Stimulated activated CD4-positive, alpha-beta T cell treated with anti-CD3 and anti-CD28 coated beads, Interleukin-12 subunit alpha, Interleukin-12 subunit beta, amount 100 ng/mL, for 48 hours (primary cell): ENCODE measurements at places on chromosomes 6 and 20.

DNA sequence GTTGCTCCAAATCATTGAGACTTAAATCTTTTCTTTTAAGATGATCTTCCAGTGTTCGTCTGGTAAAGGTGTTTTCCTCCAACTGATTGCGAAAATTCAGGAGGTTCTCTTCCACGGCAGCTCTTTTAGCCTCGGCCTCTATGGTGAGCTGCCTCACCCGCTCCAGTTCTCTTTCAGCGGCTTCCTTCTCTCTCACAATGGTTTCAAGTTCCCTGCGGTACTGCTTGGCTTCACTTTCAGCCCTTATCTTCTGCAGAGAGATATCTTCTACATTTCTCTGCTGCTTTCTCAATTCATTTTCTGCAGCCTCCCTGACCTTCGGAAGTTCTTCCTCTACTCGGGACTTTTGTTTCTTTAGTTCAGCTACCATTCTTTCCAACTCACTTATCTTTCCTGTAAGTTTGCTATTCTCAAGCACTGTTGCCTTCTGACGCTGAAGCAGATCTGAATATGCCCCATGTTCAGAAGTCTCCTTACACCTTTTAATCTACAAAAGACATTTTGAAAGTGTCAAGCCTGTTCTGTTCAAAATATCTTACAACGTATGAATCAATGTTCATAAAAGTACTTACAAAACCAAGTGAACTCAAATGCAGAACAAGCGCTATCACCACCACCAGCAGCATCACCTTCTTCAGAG, 22.3 kb downstream of the DST start:
- DNase-seq = no peak

- DNase-seq = no peak
Measured at GRCh38 chr6:23518294-23518693, 607.7 kb upstream of the NRSN1 start.

DNA sequence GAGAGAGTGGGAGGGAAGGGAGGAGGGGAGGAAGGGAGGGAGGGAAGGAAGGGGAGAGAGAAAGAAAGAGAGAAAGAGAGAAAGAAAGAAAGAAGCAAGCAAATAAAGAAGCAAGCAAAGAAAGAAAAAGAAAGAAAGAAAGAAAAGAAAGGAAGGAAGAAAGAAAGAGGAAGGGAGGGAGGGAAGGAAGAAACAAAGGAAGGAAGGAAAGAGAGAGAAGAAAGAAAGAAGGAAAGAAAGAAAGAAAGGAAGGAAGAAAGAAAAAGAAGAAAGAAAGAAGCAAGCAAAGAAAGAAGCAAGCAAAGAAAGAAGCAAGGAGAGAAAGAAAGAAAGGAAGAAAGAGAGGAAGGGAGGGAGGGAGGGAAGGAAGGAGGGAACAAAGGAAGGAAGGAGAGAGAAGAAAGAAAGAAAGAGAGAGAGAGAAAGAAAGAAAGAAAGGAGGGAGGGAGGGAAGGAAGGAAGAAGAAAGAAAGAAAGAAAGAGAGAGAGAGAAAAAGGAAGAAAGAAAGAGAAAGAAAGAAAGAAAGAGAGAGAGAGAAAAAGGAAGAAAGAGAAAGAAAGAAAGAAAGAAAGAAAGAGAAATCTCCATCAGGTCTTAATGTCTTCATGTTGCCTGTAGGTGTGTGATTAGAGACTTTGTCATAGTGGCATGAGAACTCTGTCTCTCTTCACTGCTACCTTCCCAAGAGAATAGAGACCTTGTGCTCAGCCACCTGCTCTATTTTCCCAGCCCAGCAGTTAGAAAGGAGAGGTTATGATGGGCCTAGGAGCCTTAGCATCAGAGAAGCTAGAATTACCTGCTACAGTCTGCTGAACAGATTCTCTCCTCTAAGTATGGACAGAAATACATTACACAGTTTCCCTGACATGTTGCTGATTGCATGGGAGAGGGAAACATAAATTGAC, 5.0 kb downstream of the SEMG1 start:
- no peak for DNase-seq

DNA sequence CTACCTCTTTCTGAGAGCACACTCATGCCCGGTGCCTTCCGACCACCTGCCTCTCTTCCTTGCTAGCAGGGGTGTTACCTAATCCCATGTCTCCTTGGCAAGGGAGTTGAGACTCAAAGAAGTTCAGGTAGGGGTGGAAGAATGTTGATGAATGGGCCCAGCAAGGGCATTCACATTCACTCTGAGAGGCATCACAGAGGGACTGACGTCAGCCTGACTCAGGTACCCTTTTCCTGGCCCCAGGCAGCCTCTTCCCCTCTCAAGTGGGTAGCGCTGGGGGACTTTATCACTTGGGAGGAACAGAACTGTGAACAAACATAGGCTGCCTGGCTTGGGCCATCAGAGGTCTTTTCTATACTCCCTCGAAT, 35.3 kb downstream of the HM13 start:
- no peak for DNase-seq

DNA sequence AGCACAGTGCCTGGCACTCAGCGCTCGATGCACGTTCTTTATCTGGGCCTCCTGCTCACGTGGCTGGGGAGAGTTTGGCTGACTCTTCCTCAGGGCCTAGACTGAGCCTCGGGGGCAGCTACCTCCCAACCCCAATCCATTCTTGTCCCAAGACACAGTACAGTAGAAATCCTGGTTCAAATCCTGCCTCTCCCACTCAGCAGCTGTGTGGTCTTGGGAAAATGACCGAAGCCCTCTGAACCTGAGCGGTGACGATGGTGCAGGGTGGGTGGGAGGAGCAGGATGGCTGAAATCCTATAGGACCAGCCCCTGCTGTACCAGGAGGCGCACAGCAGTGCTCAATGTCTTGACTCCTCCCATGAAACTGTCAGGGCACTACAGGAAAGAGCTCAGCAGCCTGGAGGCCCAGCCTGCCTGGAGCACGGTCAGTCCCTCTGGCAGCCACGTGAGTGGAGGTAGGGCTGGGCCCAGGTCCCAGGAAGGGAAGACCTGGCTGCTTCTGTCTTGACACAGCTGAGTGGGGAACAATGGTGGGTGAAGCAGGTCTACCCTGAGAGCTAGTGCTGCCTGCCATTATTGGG, 31.5 kb downstream of the PDRG1 start:
- DNase-seq = no peak

DNA sequence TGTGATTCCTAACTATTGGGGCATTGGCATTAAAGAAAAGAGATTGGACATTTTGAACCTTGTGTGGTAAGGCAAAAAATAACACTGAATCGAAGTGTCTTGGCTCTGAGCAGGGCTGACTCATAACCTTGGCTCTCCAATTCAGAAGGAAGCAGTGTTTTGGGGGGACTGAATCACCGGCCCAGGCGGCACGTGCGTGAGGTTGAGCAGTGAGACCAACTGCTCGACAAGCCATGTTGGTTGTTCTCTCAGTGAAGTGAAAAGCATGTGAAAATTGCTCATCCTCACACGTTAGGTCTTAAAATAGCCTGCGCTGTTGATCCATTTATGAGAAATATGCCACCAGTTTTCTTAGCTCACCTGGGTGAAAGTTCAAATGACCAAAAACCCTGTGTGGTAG, 137.8 kb upstream of the SPACA1 start:
- no peak for DNase-seq

- peak; percentile 47 for DNase-seq
Measured at GRCh38 chr20:4813863-4814695, 92.4 kb downstream of the PRND start.

DNA sequence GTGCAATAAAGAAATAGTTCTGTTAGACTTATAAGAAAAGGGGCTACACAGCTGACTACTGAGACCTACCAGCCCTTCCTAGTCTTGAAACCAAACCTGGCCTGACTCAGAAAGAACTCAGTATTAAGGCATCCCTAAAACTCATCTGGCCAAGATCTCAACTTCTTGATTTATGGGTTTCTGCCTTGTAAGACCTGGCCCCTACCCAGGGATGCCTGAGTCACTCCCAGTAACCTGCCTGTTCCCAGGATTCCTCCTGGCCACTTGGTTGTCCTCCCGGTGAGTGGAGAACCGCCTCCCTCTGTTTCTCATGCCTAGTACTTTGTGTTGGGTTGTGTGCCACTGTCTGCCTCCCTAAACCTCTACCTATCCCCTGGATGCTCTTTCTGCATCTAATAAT, 189.4 kb upstream of the PREP start:
- no peak for DNase-seq

DNA sequence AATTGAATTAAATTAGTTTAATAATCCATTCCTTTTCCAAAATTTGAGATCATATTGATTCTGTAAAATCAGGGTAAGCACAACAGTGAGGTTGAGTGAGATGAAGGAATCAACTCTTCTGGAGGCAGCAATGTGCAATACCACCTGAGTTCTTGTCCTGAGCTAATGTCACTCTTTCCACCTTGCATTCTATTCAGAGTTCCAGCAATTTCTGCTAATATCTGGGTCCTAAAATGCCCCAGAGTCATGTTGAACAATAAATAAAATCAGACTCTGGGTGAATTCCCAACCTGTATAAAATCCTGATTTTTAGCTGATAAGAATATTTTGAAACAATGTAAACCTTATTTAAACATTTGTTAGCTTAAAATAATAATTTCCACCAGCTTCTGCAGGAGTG, 590.8 kb upstream of the ADGRB3 start:
- DNase-seq = no peak
